ENCODE measurements at places on chromosomes 7 and 10.

DNA sequence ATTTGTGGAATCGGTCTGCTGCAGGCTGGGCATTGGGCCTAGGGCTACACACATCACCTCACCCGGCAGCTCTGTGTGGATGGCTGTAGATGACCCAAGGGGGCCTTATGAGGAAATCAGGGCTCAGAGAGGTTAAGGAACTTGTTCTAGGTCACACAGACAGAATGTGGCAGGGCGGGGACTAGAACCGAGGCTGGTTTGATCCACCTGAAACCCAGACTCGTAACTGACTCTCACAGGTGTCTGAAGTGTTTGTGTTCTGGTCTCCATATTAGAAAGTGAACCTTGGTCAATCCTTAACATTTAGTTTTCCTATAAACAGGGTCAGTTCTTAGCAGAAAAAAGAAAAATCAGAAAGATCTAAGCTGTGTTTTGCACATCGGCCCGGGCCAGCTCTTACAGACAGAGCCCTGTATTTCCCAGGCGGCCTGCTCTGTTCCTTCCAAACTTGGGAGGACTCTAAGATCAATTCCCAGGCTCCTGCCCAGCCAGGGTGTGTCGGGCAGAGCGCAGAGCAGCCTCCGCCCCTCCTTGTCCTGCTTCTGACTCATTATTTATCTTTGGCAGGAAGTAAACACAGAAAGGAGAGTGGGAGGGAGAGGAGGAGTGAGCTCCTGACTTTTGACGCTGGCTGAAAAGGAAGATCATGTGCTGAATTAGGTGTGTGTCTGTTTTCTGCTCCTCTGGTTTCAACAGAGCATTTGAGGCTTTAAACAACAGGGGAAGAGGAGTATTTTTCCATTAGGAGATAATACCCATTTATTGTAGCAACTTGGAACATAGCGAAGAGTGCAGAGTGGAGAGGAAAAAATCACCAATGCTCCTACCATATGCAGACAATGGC, 74.1 kb downstream of the TACC2 start:
- DNase-seq: no peak

- no peak for DNase-seq
These were observed 609.7 kb downstream of the TNS3 start for GRCh38 chr7:46972205-46972604.

- no peak for DNase-seq
These were observed 318.5 kb upstream of the ZWINT start for GRCh38 chr10:56679578-56679977.

- DNase-seq: no peak
These were observed 215.6 kb downstream of the TAX1BP1 start for GRCh38 chr7:27955596-27955995.

DNA sequence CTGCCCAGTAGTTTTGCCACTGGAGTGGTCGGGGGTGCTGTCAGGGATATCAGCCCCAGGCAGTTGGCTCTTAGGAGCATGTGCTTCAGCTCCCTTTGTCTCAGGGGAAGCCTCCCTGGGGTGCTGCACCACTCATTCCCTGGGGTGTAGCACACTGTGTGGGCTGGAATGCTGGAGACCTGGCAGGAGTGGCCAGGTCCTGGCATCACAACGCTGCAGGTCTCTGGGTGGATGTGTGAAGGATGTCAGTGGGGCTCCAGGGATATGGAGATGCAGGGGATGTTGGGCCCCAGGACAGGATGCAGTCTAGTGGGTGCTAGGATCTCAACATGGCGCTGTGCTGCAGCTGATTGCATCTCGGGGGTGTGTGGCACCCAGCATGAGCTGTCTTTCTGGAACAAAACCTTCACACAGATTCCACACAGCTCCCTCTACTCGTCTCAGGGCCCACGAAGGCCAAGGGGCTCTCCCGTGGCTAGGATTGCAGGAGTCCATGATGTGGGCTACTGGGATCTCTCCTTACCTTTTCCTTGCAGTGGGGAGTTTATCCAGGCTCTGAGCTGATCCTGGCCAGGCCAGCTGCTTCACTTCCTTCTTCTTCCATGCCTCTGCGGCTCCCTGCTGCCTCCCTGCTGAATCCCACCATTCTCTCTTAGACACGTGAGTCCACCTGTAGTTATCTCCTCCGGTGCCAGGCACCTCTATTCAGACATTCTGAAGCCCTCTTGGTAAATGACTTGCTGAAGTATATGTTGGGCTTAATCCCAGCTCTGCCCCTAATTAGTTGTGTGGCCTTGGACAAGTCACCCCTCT, 295.1 kb downstream of the RPS24 start:
- DNase-seq: no peak

- no peak for DNase-seq
These were observed 638 bp downstream of the EGR2 start for GRCh38 chr10:62815381-62816075.

- DNase-seq: no peak
These were observed 21.9 kb downstream of the TNKS2 start for GRCh38 chr10:91820144-91820543.

DNA sequence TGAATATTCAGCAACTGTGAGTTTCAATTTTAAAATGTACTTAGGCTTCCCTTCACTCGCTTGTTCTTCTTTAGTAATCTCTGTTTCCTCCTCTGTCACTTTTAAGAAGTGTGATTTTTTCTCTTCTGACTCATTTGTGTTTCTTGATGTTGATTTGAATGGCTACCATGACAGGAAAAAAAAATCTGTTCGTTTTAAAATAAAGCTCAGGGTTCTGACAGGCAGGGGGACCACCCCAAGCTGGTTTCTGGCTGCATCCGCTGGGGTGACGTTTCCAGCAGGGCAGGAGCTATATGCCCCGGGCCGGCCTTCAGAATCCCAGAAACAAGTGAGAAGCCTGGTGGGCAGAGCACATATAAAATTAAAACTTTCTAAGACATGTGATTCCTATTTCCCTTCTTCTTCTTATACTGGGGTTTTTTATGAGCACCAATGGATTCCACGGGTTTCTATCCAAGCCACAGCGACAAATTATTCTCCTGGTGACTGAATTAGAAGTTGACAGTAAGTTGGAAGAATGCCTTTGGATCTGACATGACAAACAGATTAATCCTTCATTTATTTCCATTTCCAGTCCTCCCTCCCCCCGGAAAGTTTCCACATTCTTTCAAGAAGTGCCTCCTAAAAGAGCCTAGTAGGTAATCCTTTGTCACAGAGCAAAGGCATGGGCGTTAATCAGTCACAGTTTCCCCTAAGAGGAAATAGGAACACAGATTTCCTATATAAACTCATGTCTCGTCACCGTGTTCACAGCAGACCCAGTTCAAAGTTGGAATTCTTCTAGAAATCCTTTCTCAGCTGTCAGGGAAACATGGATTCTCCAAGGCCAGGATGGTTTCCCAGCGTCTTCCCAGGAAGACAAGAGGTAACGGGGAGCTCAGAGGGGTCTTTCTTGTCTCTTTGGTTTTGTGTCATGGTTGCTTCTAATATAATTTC, 79.9 kb downstream of the PTPRE start:
- DNase-seq: no peak

DNA sequence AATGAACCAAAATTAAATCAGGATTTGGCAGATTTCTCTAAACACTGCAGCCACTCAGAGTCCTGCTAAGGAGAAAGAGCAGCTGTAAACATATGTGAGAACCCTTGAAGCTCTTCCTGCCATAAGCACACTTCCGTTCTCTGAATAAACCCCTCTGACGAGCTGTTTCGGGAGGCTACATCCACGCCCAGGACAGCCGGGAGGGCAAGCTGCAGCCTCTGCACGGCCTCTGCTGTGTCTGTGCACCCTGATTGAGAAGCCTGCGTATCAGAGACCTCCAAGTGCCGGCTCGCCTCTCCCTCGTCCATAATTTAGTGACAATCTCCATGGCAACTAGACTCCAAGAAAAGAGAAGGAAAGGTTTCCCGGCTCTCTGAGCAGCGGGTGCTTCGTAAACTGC, 114.4 kb downstream of the PTPRN2 start:
- DNase-seq: no peak

DNA sequence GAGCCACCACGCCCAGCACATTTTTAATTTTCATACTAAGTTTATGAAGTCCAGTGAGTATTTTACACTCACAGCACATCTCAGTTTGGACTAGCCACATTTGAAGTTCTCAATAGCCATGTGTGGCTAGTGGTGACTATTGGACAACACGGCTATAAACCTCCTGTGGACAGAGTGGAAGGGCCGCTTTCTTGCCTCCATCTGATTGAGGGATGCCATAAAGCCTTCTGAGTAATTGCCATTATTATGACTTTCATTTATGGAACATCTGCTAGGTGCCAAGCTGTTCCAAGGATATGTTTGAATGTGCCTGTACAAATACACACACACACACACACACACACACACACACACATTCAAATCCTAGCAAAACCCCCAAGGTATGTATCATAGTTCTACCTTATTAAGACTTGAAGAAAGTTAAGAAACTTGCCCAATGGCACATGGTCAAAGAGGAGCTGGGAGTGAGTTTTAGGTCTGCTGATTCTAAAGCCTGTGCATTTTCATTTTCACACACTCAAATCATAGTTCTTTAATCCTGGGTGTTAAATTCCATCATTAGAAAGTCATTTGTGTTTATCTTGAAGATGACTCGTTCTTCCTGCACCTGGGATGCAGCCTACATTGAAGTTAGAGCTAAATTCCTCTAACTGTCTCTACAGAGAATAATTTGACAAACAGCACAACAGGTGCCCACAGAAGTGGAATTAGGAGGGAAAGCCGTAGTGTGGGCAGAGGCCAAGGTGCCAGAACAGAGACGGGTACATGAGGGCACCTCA, 143.3 kb downstream of the PKD1L1 start:
- no peak for DNase-seq
